Stimulated activated CD8-positive, alpha-beta memory T cell treated with anti-CD3 and anti-CD28 coated beads, Interleukin-4, amount 100 ng/mL, for 4 hours (primary cell): ENCODE measurements at places on chromosomes 6 and 20.

DNA sequence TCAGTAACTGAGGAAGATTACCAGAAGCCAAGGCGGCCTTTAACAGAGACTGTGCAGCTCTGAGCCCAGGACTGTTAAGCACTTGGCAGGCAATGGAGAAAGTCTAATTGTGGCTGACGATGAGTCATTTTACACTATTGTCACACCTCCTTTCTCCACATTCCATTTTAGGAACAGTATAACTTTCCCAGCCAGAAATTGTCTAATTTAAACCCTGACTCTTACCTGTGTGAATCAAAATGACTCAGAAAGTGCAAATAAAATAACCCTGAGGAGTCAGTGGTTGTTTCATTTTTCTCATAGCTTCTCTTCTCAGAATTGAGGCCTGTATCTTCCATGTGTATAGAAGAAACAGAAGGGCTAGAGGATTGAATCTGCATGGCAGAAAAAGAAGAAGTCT is 40.0 kb upstream of the OPN5 start:
- DNase-seq: no peak

GRCh38 chr6:37099442-37099841 is 70.5 kb upstream of the PIM1 start:
- DNase-seq: no peak

GRCh38 chr6:8858854-8859331 is 423.5 kb upstream of the SLC35B3 start:
- DNase-seq: no peak

DNA sequence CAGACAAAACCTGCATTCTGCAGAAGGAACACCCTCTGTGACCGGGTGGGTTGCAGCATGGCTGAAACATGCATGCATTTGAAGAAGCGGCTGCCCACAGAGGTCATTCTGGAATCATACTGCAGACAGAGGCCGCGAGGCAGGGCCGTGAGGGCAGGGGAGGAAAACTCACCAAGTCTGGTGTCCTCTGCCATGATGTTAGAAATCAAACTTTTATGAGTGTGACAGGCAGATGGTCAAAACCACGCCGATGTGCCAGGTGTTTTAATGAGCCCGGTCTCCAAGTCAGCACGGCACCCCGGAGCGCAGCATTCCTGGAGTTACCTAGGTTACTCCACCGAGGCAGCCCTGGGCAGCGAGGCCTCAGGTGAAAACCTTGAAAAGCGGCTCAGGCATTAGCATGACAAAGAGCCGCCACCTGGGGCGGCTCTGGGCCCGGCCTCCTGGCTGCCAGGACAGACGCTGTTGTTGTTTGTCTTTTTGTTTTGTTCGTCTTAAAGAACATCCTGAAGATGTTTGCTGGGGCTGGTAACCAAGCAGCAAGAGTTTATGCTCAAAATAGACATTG is 255.6 kb downstream of the ERMARD start:
- no peak for DNase-seq

GRCh38 chr6:111002350-111002749 is 20.5 kb downstream of the RPF2 start:
- DNase-seq: no peak

GRCh38 chr6:39929733-39930461 is 4.4 kb downstream of the MOCS1 start:
- no peak for DNase-seq

DNA sequence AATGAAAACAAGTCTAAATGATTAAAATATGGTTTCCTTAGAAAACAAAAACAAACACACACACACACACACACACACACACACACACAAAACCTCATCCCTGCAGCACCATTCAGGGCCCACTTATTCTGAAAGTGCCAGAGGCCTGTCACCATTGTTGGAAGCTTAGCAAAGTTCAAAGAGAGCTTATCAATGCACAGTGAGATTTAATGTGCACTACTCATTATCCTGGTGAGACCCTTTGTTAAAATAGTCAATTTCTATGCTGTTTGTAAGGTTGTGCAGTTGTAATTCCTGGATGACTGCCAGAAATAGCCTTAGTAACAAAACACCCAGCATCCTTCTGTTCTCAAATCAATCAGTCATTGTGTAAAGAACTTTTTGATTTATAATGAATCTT is 482.9 kb downstream of the GRIK2 start:
- no peak for DNase-seq

DNA sequence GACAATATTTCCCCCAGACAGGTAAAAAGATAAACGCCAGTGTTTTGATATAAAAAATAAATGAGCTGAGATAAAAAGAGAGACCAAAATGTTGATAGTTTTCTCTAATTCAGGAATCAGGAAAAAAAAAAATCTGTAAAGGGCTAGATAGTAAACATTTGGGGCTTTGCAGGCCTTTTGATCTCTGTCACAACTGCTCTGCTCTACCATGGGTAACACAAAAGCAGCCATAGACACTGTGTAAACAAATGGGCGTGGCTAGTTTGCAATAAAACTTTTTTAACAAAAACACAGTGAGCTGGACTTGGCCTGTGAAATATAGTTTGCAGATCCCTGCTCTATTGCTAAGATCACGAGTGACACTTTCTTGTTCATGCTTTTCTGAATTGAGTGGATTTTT is 219.1 kb upstream of the STXBP5 start:
- DNase-seq: no peak

DNA sequence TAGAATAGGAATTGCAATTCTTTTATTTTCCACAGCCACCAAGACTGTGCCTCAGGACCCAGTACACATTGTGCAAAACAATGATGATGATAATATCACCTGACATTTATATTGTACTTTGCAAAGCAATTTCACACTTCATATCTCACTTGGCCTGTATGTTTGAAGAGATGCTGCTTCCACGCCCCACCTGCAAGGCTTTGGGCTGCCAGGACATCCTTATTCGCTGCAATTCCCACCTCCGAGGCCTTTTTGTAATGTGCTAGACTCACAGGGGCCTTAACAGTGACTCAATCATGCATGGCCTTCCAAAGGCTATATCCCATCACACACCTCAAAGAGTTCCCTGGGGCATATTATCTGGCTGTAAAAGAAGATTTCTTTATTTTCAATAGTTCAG is 200.9 kb downstream of the MYLK4 start:
- DNase-seq: no peak

DNA sequence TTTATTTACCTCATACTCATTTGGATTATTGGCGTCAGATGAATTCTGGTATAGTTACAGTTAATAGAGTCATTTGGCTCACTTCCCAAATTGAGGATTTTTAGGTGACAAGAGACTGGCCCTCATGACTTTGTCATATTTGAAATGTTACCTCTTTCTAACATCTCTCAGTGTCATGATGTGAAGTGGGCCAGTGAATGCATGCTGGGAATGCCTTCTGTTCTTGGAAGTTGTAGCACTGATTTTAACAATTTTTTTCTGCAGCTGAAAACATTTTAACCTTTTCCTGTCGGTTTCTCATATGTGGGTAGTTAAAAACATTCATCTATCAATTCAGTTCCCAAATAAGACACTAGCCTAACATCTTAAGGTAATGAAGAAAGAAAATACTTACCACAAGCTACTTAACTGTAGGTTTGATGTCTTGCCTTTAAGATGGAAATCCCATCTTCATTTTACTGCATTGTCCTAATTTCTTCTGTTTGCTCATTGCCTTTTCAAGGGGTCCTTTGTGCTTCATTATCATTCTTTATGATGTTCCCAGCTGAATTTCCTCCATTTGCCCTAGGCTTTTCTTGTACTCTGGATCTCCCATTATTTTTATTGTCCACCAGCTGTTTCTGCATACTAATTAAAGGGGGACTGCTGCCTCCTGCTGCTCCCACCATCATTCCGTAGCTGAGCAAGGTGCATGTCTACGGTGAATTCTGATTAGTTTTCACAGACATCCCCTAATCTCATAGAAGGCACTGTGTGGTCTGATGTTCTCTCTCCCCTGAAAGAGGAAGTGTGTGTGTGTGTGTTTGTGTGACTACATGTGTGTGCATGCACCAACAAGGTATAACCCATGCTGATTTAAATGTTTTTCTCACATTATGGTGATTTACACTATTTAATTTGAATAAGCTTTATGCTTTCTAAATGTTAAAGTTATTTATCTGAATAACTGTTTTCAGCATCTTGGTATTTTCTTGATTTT is 109.5 kb downstream of the B3GAT2 start:
- DNase-seq: no peak

DNA sequence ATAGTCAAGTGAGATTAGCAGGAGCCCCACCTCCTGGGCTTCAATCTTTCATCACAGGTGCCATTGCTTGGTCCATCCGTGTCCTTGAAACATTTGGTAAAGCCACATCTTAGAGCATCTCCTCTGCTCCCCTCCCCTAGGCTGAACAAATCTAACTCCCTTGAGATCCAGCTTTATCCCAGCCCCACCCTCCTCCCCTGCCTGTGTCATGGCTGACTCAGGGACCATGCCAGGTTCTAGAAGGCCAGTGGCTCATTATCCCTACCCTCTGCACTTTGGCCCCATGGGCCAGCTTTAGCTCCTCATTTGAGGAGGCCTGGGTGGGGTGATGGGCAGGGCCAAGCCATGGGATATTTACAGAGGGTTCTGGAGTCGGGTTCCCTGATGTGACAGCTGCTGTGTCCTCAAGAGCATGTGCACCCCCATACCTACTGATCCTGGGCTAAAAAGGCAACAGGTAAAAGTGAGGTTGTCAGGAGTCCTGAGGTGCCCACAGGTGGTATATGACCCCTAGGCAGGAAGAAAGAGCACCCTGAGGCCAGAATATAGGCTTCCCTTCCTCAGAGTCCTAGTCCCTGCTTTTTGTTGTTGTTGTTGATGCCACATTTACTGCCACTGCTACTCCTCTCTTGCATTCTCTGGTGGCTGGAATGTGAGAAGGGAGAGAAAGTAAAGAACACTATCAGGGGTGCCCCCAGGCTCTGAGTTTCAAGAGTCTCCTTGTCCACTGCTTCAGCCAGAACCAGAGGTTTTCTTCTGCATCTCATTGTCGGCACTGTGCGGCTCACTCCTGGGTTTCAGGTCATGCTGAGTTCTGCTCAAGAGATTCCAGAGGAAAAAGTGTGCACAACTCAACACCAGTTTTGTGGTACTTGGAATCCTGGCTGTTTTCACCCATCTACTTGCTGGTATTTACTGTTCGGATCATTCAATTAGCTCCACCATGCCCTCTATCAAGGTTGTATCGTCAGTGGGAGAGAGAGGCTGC is 228.4 kb downstream of the LRFN2 start:
- DNase-seq: no peak

GRCh38 chr20:44768256-44768655 is 22.6 kb downstream of the KCNK15 start:
- no peak for DNase-seq

DNA sequence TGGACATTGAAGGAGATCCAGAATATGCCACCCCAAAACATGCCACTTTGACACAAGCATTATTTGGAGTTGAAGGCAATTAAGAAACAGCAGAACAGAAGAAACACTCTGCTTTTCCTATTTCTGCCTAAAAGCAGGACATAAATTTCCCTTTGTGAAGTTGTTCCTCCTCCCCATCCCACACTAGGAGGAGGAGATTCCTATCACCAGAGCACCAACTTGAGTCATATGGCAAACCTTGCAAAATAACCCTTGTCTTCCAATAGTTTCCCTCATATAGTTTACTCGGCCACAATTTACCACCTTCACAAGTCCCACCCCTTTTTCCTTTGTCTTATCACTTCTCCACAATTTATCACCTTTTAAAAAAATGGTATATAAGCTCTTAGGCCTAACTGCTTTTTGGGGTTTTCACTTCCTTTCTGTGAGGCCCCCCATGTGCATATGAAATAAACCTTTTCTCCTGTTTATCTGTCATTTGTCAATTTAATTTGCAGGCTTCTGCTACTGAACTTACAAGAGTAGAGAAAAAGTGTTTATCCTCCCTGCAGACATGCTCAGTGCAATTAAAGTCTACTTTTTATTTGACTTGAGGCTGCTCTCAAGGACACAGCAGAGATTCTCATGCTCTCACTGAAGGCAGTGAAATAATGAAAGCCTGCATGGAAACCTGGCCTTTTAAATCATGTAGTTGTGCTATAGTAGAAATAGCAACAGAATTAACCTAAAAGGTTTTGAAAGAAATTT is 2.8 kb upstream of the RAB23 start:
- no peak for DNase-seq

DNA sequence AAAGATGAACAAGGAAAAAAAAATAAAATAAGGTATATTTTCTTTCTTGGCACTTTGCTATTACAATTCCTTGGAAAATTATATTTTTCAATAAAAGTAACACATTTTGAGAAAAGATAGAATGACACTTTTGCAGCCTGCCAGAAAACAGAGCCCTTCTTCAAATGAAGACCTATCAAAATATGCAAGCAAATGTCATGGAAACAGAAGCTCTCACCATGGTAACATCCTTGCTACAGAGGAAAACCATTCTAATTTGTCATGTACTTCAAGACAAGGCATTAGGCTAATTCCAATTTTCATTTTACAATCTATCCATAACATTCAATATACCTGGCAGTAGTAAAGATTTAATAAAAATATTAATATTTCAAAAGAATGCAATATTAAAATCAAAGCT is 177.9 kb downstream of the RNGTT start:
- no peak for DNase-seq

DNA sequence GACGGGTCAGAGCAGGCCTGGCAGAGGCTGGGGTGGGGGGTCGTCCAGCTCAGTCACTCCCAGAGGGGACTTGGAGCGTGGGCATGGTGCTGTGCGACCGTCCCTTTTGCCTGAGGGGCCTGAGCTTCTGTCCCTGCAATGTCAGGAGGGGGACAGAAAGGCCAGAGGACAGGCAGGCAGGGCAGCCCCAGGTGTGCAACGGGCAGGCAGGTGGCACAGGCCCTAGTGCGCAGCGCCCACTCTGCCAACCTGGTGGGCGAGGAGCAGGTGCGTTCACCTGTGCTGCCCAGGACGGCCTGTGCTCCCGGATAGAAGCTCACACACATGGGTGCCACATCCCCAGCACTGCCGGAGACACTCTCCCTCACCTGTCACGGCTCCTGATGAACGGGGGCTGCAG is 78.7 kb upstream of the SLCO4A1 start:
- no peak for DNase-seq

GRCh38 chr6:44167567-44167966 is 8.9 kb downstream of the CAPN11 start:
- DNase-seq: no peak

GRCh38 chr6:156899532-156900135 is 122.5 kb downstream of the ARID1B start:
- no peak for DNase-seq

GRCh38 chr6:25365154-25365553 is 86.0 kb downstream of the CARMIL1 start:
- DNase-seq: no peak

GRCh38 chr6:128511506-128511905 is 8.9 kb downstream of the PTPRK start:
- no peak for DNase-seq

DNA sequence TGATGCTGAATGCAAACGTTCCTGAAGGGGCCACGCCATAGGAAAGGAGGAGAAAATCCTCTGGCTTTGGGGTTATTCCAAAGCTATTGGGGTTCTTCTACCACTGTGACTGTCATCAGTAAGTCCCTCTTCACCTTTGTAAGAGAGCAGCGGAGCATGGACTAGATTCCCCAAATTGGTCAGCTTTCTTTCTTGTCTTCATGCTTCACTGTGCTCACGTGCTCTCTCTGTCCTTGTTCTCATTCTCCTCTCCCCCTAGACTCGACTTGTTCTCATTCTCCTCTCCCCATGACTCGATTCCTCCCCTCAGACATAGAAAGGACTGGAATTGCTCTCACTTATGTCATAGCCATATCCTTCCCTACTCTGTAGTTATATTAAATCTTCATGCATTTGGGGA is 54.8 kb upstream of the ADGRG6 start:
- DNase-seq: no peak

GRCh38 chr6:31676322-31676903 is 4.5 kb downstream of the LY6G5C start:
- DNase-seq: no peak

- DNase-seq: no peak
Observed at GRCh38 chr6:44983467-44984365, 344.4 kb upstream of the RUNX2 start.

GRCh38 chr6:43926634-43927531 is 156.9 kb downstream of the VEGFA start:
- no peak for DNase-seq
